ENCODE measurements at places on chromosomes 1 and 21. TPM values are rescaled to one million over a fixed set of nuclear protein-coding genes. Genes with fewer than 3 reads are reported as not detected.

The PADI2 gene
- total RNA-seq, result 0.14 TPM

The LORICRIN gene
- not detected for total RNA-seq

The AMPD1 gene
- not detected for total RNA-seq

The UBIAD1 gene
- total RNA-seq, result 18.7 TPM

The PLD5 gene
- 1.0 TPM for total RNA-seq

The KCNA2 gene
- total RNA-seq, result under 0.01 TPM

The CRABP2 gene
- 22.9 TPM for total RNA-seq
